ENCODE measurements at places on chromosomes 6 and 20.
A peak's percentile ranks its signal among the peaks of the same experiment; 100 is the strongest.

DNA sequence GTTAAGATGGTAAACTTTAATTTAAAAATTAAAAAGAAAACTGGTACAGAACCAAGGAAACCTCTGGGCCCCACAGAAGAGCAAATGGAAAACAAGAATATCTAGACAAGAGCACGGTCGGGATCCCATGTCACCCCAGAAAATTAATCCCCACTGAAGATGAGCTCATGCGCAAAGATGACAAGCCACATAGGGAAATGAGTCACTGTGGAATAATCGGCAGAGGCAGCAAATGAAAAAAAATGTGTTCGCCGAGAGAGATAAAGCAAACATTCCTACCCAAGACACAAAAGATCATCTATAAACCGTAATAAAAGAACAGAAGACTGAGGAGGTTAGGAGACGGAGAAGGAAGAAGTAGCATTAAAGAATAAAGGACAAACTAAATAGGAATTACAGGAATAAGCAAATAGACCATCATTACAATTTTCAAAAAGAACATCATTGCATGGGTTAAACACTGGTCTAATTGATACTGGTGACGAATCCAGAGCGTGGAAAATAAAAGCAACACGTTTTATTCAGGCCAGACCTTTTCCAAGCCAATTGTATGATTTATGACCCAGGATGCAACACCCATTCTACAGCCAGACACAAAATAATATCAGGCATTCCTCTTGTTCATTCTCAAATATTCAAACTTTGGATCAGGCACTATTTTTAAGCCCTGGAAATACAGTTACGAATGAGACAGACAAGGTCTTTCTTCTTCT lies 138.0 kb upstream of the ARID1B start:
- DNase-seq: no peak

GRCh38 chr6:117352466-117353081 lies 73.2 kb downstream of the ROS1 start:
- no peak for DNase-seq

GRCh38 chr6:27441001-27441400 lies 31.9 kb downstream of the ZNF184 start:
- no peak for DNase-seq

- no peak for DNase-seq
Measured at GRCh38 chr20:31712564-31713311, 9.9 kb downstream of the BCL2L1 start.

GRCh38 chr6:122347280-122347679 lies 52.2 kb upstream of the HSF2 start:
- no peak for DNase-seq

DNA sequence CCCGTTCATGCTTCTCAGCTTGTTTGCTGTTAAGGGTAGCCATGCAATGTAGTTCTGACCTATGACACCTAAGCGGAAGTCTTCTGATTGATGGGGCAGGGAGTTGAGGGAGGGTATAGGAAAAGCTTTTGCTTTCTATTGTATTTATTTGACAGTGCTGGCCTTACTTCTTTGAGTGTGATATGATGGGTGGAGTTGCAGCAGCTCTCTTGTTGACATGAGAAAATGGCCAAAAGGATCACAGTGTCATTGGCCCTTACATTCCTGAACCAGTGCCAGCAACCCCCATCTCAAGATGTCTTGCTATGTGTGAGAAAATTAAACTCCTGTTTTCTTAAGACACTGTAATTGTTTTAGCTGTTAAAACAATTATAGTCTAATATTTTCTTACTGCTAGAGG lies 117.5 kb downstream of the SAMD5 start:
- no peak for DNase-seq

GRCh38 chr20:52852714-52853113 lies 119.4 kb upstream of the TSHZ2 start:
- no peak for DNase-seq

DNA sequence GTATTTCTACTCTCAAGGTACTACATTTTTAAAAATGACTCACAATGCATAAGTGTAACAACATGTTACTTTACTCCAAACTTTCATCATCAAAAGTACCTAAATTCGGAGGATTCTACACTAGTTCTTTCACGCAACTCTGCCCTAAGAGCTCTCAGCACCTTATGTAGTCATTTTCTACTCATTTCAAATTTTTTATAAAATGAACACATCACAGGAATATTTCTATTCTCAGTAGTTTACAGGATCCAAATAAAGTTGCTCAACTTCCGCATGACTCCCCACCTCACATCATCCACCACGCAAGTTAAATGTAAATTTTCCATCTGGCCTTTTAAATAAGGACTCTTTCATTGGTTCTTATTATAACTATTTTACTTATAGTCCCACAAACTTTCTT lies 344.9 kb upstream of the MANEA start:
- no peak for DNase-seq

DNA sequence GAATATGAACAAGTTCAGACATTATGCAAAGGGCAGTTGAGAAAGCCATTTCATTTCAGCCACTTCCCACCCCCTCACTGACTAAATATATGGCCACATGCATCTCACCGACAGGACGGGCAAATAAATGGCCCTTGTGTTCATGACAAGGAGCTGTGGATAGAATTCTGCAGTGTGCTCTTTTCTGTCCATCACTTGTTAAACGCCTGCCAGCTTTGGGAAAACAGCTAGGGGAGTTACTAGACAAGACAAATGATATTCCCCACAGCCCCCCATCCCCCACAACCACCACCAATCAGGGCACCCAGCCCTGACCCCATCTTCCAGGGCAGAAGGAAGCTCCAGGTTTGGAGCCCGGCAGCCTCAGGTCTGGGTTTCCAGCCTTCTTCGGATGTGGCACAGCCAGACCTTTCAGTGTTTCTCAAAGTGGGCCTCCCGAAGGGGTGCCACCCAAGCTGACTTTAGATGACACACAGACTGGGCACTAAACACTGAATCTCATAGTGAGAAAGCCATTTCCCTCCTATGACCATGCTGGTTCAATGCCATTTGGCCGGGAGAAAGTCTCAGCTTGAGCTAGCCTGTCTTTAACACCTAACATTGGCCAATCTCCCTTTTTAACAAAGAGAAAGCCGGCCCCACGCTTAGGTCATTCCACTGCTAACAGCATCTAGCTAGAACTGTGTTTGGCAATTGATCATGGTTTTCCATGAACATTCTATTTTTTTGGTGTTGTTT lies 4.0 kb upstream of the RIPOR3 start:
- DNase-seq: no peak

DNA sequence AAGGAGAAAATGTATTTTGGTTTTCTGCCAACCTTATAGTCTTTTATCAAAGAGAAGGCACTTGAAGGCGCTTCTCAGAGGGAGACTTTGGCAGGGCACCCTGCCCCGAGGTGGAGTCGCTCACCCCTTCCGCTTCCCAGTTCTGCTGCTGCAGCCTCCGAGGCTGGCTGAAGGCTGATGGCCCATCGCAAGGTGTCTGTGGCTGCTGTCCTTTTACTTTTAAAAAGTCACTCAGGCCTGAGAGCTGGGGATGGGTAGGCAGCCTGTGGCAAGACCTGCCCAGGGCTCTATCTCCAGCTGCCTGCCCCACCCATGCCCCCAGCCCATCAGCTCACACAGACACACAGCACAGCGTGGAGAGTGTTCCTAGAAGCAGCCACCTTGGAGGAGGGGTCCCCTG lies 206.6 kb upstream of the CST7 start:
- DNase-seq: no peak

DNA sequence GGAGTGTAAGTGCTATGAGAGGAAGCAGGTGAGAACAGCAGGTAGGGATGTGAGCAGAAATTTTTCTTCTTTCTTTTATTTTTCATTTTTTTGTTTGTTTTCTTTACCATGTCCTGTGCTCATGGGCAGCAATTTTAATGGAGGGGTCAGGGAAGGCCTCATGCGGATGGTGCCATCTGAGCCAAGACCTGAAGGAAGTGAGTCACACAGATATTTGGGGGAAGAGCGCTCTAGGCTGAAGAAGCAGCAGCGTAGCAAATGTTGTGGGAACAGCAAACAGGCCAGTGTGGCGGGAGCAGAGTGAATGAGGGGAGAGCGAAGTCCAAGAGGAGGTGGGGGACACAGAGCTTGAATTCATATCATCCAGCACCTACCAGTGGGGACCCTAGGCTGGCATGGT lies 12.7 kb downstream of the SPDEF start:
- DNase-seq: no peak

DNA sequence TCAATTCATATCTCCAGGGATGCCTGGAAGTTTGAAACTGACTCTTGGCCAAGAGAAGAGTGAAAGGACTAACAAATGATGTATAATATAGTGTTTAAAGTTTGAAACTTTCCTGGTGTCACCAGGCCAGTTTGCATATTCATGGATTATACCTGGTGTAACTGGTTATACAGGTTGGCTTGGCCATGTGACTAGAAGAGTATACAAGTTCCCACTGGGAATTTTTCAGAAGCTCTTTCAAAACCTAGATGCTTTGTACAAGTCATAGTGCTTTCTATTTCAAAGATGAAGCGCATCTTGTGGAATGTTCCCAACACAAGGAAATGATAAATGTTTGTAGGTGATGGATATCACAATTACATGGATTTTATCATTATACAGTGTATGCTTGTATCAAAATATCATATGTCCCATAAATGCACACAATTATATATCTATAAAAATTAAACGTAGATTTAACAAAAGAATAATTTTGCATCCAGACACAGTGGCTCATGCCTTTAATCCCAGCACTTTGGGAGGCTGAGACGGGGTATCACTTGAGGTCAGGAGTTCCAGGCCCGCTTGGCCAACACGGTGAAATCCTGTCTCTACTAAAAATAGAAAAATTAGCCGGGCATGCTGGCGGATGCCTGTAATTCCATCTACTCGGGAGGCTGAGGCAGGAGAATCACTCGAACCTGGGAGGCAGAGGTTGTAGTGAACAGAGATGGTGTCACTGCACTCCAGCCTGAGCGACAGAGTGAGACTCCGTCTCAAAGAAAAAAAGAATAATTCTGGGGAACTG lies 1420.2 kb downstream of the GRIK2 start:
- DNase-seq: no peak

DNA sequence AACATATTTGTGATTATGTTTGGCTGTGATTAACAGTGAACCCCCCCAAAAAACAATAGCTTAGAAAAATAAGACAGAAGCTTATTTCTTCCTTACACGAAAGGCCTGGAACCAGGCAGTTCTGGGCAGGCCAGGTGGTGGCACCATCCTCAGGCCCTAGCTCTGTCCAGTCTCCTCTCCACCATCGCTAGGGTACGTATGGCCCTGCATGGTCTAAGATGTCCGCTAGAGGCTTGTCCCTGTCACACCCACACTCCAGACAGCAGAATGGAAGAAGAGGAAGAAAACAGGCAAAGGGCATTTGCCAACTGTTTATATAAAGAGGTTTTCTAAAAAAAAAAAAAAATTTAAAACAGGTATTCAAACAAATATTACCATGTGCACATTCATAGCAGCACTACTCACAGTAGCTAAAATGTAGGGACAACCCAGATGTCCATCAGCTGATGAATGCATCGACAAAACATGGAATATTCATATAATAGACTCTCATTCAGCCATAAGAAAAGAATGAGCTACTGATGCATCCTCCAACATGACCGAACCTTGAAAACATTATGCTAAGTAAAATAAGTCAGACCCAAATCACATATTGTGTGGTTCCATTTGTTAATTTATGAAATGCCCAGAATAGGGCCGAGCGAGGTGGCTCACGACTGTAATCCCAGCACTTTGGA lies 6.7 kb downstream of the TGM3 start:
- no peak for DNase-seq

GRCh38 chr6:87736809-87737540 lies 34.9 kb upstream of the AKIRIN2 start:
- peak; percentile 19 for DNase-seq

GRCh38 chr6:13116155-13116554 lies 212.2 kb downstream of the TBC1D7 start:
- no peak for DNase-seq

DNA sequence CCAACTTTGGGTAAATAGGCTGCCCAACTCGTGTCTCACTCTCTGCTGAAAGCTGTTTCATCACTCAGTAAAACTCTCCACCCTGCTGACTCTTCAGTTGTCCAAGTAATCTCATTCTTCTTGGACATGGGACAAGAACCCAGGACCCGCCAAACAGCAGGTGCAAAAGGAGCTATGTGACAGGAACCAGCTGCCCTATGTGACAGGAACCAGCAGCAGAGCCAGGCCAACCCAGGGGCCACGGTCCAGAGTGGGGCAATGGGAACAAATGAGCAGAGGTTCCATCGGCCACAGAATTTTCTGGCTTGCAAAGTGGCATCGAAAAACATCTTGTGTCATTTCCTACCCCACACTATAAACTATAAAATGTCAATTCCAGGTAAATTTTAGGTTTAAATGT lies 56.5 kb downstream of the MOXD1 start:
- no peak for DNase-seq

GRCh38 chr6:21185861-21186478 lies 407.6 kb upstream of the SOX4 start:
- DNase-seq: no peak

- DNase-seq: no peak
Measured at GRCh38 chr6:169141671-169142537, 111.7 kb downstream of the THBS2 start.

- DNase-seq: no peak
Measured at GRCh38 chr6:118295336-118295735, 252.8 kb upstream of the PLN start.

- DNase-seq: no peak
Measured at GRCh38 chr20:3251806-3252205, 12.8 kb upstream of the SLC4A11 start.

GRCh38 chr6:27755768-27756167 lies 156.4 kb downstream of the OR2B2 start:
- DNase-seq: no peak

DNA sequence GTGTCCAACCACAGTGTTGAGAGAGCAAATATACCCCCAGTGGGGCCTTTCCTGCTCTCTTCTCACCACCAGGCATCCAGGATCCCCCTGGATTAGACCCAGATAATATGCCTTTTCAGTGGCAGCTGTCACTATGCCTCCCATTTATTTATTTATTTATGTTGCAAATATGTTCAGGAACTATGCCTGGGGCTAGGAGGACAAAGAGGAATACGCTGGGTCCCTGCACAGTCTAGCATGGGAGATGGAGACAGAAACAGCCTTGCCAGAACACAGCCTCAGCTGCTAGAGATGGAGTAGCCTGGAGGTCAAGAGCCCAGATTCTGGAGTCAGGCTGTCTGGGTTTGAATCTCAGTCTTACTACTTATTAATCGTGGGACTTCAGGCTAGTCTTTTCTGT lies 74.6 kb upstream of the LRFN2 start:
- no peak for DNase-seq

GRCh38 chr6:26327450-26328264 lies 37.3 kb upstream of the BTN3A2 start:
- peak; percentile 73 for DNase-seq

DNA sequence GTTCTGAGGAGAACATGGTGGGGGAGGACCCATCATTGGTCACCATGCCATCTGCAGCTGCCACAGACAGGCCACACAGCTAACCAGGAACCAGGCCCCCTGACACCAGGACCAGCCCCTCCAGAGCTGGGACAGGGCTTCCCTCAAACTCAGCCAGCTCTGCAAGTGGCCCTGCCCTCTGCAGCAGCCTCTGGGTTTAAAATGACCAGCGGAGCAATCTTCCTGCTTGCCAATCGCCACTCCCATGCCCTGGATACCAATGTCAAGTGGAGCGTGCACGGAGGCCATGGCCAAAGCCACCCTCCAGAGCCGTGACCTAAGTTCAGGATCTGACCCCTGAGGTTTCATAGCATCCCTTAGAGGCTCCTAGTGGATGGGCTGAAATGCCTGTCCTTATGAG lies 199.4 kb downstream of the SYNDIG1 start:
- DNase-seq: no peak
